Activated CD4-positive, CD25-positive, alpha-beta regulatory T cell treated with anti-CD3 and anti-CD28 coated beads, Interleukin-2, amount 50 U/mL, for 72 hours (primary cell): ENCODE measurements at places on chromosomes 12 and 14.

DNA sequence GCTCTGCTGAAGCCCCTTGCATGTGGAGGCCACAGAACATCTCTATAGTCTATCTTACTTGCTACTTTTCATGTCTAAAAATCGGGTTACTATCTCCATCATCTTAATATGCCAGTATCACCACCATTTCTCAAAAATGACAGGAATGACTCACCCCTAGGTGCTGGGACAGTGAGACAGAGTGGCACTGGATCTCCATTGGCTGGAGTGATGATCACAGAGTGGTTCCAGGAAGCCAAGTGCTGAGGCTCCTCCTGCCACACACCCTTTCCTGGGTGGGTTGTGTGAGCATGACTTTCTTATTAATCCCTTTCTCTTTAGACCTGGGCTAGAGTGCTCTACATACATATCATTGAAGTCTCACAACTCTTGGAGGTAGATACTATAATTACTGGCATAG lies 3.3 kb upstream of the ASCL1 start:
- no peak for DNase-seq

DNA sequence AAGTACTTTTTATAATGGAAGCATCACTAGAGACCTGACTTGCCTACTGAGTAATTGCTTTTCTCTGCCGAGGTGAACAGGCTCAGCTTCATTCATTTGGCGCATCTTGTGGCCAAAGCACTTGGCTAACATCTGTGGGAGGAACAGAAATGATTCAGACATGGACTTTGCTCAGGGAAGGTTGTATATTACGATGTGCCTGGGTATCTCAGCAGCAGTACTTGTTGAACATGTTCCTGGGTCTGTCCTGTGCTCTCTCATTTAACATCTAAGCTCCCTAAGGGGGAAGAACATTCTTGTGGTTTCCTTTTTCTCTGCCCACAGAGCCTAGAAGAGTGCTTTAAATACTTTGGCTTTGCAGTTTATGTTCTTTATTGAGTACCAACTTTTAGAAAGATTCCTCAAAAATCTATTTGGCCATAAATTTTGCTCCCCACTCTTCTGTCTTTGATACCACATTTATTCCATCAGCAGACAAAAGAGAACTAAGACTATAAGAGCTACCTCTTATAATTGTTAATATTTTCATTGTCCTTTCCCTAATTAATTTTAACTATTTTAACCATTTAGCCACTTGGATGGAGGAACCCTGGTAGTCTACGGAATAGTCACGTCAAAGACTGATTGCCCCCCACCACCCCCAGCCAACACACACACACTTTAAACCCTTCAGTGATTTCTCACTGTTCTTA lies 101.2 kb upstream of the EGLN3 start:
- no peak for DNase-seq

DNA sequence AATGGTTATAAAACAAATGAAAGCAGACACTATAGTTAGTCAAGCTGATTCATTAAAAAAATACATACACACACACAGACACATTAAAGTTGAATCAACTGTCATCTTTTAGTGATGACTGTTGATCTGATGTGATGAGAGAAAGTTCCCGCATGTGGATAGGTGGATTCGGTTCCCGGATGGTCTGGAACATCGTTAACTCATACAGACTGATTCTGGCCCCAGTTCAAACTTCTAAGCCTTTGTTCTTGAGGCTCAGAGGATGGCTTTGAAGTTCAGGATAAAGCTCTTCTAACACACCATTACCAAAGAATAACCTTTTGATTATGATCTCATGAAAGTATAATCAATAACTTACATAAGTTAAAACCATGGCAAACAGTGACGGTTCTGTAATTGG lies 27.5 kb downstream of the WIF1 start:
- no peak for DNase-seq

GRCh38 chr12:132256646-132257045 lies 72.7 kb downstream of the GALNT9 start:
- no peak for DNase-seq

- DNase-seq, result no peak
These were observed 7.0 kb downstream of the AQP6 start for GRCh38 chr12:49979791-49980190.

GRCh38 chr12:19669793-19670192 lies 230.5 kb downstream of the AEBP2 start:
- DNase-seq, result no peak
